Ascending aorta (tissue), 2 donors: ENCODE measurements at places on chromosomes 6 and 20.

DNA sequence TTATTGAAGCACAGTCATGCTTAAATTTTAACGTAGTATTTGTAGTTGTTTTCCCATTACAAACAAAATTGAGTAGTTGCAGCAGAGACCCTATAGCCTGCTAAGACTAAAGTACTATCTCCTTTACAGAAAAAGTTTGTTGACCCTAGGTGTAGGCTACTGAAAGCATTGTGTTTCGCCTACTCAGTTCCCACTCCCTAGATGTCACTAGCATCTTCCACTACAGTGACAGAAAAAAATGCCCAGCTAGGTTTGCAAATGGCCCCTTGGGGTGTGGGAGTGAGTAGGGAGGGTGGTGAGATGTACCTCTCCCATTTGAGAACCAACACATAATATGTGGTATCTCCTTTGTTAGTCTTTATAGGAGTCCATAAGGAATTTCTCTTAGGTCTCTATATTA is 34.5 kb downstream of the UBR2 start:
- H3K4me1 ChIP-seq = no peaks in the 10 kb centered on the region
- no peak overlapping the region for H3K4me3 ChIP-seq
- no peak for DNase-seq
- peaks cover 26% of the 10 kb centered on the region for H3K36me3 ChIP-seq

GRCh38 chr20:46131396-46131795 is 13.3 kb downstream of the CD40 start:
- peaks cover 2% of the 10 kb centered on the region for H3K36me3 ChIP-seq
- DNase-seq = no peak
- no peak overlapping the region for H3K4me3 ChIP-seq
- H3K4me1 ChIP-seq = peaks cover 14% of the 10 kb centered on the region

- H3K36me3 ChIP-seq = no peaks in the 10 kb centered on the region
- DNase-seq = no peak
- no peak overlapping the region for H3K4me3 ChIP-seq
- no peak overlapping the region for H3K27ac ChIP-seq
These were observed 450.4 kb upstream of the JARID2 start for GRCh38 chr6:14795451-14795850.

DNA sequence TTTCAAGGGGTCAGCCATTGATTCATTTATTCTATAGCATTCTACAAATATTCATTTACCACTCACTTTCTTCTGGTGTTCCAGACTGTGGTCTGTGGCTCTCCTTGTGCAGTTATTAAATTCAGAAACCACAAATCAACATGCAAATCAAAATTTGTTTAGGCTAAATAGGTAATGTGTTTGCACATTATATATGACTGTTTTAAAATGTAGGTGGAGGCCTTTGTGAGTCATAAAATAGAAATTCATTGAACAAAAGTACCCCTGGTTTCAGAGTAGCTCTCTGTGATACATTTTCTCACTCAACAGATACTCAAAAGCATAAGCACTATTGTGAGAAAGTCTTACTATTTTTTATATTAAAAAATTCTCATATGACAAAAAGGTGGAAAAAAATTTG is 385.5 kb upstream of the TSHZ2 start:
- H3K27ac ChIP-seq = no peak overlapping the region
- H3K4me1 ChIP-seq = no peaks in the 10 kb centered on the region
- no peaks in the 10 kb centered on the region for H3K27me3 ChIP-seq

GRCh38 chr6:91895599-91896285 is 1308.9 kb upstream of the MAP3K7 start:
- H3K36me3 ChIP-seq = no peaks in the 10 kb centered on the region
- DNase-seq = no peak
- no peak overlapping the region for H3K27ac ChIP-seq
- no peak overlapping the region for H3K4me3 ChIP-seq

DNA sequence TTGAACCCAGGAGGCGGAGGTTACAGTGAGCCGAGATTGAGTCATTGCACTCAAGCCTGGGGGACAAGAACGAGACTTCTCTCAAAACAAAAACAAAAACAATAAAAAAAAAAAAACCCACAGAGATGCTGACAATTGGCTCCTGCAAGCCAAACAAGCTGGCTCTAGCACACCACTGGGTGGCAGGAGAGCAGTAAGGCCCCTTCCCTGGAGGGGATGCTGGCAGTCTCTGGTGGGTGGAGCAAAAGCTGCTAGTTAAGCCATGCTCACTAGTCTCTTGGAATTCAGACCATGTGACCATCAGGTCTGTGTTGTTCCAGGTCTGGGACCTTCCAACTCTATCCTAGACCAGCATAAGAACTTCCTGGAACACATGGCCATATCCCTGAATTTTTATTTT is 18.9 kb upstream of the DSN1 start:
- peaks cover 54% of the 10 kb centered on the region for H3K36me3 ChIP-seq
- peak; percentile 76 for DNase-seq
- no peaks in the 10 kb centered on the region for H3K27me3 ChIP-seq
- no peak overlapping the region for H3K4me3 ChIP-seq
- no peak overlapping the region for H3K27ac ChIP-seq

DNA sequence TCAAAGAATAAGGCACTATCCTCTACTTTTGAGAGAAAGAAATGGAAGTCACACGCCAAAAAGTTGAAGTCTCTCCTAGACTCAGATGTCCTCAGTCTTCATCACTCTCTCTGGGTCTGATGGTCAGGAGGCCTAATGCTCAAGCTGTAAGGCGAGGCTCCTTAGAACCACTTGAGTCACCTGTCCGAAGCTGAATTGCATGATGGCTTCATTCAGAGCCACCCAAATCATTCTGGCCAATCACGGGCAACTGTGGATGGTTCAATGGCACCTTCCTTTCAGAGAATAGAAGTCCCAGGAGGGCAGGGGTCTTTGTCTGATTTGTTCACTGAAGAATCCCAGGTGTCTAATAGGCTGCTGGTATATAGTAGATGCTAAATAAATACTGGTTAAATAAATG is 69.4 kb upstream of the RNF24 start:
- no peaks in the 10 kb centered on the region for H3K36me3 ChIP-seq
- peak overlapping the region; percentile 88 for H3K27ac ChIP-seq
- no peaks in the 10 kb centered on the region for H3K27me3 ChIP-seq
- H3K4me1 ChIP-seq = peaks cover 13% of the 10 kb centered on the region
- DNase-seq = peak; percentile 57
- H3K4me3 ChIP-seq = no peak overlapping the region

GRCh38 chr6:89950879-89951391 is 56.7 kb downstream of the GJA10 start:
- H3K36me3 ChIP-seq = peaks cover 12% of the 10 kb centered on the region
- no peaks in the 10 kb centered on the region for H3K27me3 ChIP-seq
- H3K27ac ChIP-seq = no peak overlapping the region
- H3K4me3 ChIP-seq = no peak overlapping the region
- no peak for DNase-seq
- no peaks in the 10 kb centered on the region for H3K4me1 ChIP-seq

DNA sequence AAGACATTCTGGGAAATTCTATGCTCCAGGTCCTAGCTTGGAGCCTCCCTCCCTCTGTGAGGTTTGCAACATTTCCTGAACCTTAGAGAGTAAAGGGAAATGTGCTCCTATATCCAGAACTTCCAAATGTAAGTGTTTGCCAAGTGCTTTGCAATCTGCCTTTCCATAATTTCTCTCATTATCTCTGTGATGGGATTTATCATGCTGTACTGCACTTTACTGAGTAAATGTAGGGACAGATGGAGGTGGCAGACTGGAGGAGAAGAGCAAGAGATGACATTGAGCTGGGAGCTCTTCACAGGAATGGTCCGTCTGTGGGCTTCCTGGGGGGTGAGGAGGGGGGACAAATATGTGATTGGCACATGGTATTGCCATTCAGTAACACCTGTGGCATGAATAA is 184.3 kb downstream of the SOX4 start:
- H3K4me1 ChIP-seq = no peaks in the 10 kb centered on the region
- H3K27me3 ChIP-seq = no peaks in the 10 kb centered on the region
- H3K36me3 ChIP-seq = no peaks in the 10 kb centered on the region
- no peak for DNase-seq
- no peak overlapping the region for H3K4me3 ChIP-seq

DNA sequence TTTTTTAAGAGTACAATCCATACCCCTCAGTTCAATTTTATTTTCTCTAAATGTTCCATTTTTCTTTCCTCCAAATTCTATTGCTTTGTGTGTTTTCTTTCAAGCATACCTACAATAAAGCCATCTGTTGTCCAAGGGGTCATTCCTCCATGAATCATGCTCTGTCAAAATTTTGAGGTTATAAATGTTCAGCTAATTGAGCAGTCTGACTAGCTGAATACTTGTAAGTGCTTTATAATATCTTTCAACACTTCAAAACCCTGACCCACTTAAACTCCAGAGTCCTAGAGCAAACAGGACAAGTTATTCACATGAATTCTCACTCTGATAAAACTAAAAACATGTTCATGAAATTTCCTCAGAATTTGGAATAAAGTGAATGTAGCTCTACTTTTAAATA is 33.4 kb upstream of the EYA4 start:
- H3K27ac ChIP-seq = no peak overlapping the region
- DNase-seq = no peak
- no peaks in the 10 kb centered on the region for H3K27me3 ChIP-seq
- H3K4me3 ChIP-seq = no peak overlapping the region

DNA sequence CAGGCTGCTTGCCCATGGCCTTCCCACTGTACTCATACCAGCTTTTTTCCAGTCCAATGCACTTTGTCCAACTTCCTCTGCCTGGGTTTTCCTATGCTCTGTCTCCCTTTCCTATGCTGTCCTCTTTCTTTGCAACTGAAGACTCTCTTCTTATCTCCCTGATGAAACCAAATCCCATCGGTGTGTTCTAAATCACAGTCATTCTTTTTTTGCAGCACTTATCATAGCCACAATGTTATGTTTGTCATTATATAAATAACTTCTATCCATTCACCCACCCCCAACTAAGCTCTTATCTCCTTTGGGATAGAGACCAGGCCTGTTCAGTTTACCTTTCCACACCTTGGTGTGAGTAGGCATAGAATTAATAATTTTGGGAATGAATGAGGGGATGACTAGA is 121.0 kb downstream of the GPX5 start:
- H3K4me3 ChIP-seq = no peak overlapping the region
- no peaks in the 10 kb centered on the region for H3K4me1 ChIP-seq
- H3K36me3 ChIP-seq = no peaks in the 10 kb centered on the region
- no peak for DNase-seq

GRCh38 chr6:6221787-6222535 is 98.5 kb downstream of the F13A1 start:
- no peak overlapping the region for H3K4me3 ChIP-seq
- DNase-seq = no peak
- H3K27ac ChIP-seq = no peak overlapping the region
- no peaks in the 10 kb centered on the region for H3K27me3 ChIP-seq
- no peaks in the 10 kb centered on the region for H3K4me1 ChIP-seq
- H3K36me3 ChIP-seq = no peaks in the 10 kb centered on the region

DNA sequence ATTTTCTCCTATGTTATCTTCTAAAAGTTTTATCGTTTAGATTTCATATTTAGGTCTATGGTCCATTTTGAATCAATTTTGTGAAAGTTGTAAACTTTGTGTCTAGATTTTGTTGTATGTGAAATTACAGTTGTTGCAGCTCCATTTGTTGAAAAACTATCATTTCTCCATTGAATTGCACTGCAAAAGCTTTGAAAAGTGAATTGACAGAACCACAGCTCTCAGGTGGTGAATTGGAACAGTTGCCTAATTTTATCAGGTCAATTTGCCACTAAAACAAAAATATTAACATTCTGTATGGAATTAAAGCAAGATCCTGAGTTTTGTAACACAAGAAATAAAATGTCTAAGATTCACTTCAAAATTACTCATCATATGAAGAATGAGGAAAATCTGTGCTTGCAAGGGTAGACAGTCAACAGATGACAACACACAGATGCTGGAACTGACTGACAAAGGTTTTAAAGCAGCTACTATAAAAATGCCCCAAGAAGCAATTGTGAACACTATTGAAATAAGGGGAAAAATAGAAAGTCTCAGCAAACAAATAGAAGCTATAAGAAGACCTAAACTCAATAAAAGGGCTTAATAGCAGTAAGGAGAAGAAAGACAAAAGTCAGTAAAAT is 346.7 kb downstream of the PAX1 start:
- no peak for DNase-seq
- H3K4me3 ChIP-seq = no peak overlapping the region
- H3K4me1 ChIP-seq = no peaks in the 10 kb centered on the region
- H3K36me3 ChIP-seq = no peaks in the 10 kb centered on the region
- no peak overlapping the region for H3K27ac ChIP-seq

- H3K36me3 ChIP-seq = no peaks in the 10 kb centered on the region
- no peak for DNase-seq
- no peaks in the 10 kb centered on the region for H3K27me3 ChIP-seq
- no peak overlapping the region for H3K4me3 ChIP-seq
- H3K4me1 ChIP-seq = no peaks in the 10 kb centered on the region
These were observed 75.4 kb upstream of the ADGRB3 start for GRCh38 chr6:68559716-68560115.

DNA sequence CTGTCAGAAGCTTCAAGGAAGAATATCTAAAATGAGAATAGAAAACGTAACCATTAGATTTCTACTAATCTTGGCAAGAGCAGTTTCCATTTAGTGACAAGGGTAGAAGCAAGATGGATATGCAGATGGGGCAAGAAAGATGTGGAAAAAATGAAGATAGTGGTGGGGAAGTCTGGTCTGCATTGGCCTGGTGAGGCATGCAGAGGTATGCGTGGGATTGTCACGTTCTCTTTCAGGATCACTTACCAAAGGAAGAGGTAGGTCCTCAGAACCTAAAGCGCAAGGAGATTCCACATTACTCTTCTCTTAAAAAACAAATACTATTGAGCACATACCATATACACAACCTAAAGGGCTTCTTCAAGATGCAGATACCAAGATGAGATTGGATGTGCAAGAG is 238.7 kb downstream of the UST start:
- no peak overlapping the region for H3K4me3 ChIP-seq
- DNase-seq = no peak
- H3K4me1 ChIP-seq = no peaks in the 10 kb centered on the region

DNA sequence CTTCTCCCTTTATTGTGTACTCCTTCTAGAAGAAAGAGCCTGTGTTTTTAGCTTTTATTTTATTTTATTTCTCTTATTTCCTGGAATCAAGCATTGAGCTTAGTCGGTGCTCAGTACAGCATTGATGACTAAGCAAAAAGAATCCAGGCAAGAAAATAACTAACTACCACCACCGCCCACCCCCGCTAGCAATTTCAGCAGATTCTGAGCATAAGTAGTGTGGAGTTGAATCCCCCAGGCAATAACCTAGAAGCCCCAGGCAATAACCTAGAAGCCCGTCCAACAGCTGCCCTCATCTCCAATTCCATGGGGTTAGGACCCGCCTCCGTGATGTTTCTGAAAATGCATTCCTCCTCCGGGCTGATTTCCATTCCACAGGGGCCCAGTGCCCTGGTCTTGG is 258.0 kb upstream of the TAB2 start:
- no peaks in the 10 kb centered on the region for H3K36me3 ChIP-seq
- no peak for DNase-seq
- no peaks in the 10 kb centered on the region for H3K27me3 ChIP-seq
- H3K27ac ChIP-seq = no peak overlapping the region
- H3K4me3 ChIP-seq = no peak overlapping the region
- peaks cover 20% of the 10 kb centered on the region for H3K4me1 ChIP-seq

DNA sequence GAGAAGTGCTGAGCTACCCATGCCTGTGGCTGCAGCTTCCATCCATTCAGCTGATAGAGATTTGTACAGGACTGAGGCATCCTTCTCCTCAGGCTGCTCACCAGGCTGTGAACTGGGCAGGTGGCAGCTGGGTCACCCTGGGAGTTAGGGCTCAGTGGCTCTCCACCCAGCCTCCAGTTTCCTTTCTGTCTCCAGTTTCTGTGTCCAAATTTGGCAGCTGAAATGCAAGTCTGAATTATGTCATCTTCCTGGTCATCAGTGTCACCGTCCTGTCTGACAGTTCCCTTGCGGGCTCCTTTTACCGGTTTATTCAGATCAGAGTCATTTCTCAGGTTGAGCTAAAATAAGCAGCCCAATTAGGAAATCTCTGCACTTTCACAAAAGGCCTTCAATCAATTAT is 93.3 kb downstream of the EDN1 start:
- no peaks in the 10 kb centered on the region for H3K36me3 ChIP-seq
- H3K4me1 ChIP-seq = peaks cover 4% of the 10 kb centered on the region
- no peaks in the 10 kb centered on the region for H3K27me3 ChIP-seq
- peak overlapping the region; percentile 78 for H3K27ac ChIP-seq
- no peak overlapping the region for H3K4me3 ChIP-seq
- no peak for DNase-seq
